Neural crest cell (in vitro differentiated cells): ENCODE measurements at places on chromosomes 2 and 18. TPM values are rescaled to one million over a fixed set of nuclear protein-coding genes. Genes with fewer than 3 reads are reported as not detected.

MOCOS gene
- 2.6 TPM in 2 replicates for total RNA-seq

LBX2 gene
- 0.28 TPM in 1 of 2 replicates, not detected in the other for total RNA-seq

GPR45 gene
- 0.30 TPM in 1 of 2 replicates, not detected in the other for total RNA-seq

TMEM178A gene
- total RNA-seq = 12.0 and 12.3 TPM in 2 replicates

AQP12A gene
- total RNA-seq = not detected in 2 replicates

EVA1A gene
- total RNA-seq = 3.6 and 3.8 TPM in 2 replicates

RAPGEF4 gene
- total RNA-seq = 1.7 TPM in 2 replicates

DOK6 gene
- total RNA-seq = 3.6 and 4.0 TPM in 2 replicates

INHA gene
- total RNA-seq = 0.50 TPM in 1 of 2 replicates, not detected in the other

DNA sequence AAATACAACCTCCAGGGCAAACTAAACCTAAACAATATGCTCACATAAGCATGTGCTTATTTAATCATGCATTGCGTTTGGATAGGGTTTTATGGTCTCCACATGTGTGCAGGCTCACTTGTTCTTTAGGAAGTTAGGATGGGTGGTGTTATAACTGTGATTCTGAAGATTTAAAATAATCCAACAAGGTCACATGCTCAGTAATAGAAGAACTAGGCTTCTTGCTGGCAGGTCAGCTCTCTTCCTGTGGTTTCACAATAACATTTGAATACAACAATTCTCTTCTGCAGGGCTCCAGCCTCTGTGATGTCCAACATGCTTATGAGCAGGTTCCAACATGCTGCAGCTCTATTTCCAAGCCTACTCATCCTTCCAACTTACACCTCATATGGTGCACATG is 84.0 kb downstream of the MYL12B start:
- no peak for DNase-seq

DNA sequence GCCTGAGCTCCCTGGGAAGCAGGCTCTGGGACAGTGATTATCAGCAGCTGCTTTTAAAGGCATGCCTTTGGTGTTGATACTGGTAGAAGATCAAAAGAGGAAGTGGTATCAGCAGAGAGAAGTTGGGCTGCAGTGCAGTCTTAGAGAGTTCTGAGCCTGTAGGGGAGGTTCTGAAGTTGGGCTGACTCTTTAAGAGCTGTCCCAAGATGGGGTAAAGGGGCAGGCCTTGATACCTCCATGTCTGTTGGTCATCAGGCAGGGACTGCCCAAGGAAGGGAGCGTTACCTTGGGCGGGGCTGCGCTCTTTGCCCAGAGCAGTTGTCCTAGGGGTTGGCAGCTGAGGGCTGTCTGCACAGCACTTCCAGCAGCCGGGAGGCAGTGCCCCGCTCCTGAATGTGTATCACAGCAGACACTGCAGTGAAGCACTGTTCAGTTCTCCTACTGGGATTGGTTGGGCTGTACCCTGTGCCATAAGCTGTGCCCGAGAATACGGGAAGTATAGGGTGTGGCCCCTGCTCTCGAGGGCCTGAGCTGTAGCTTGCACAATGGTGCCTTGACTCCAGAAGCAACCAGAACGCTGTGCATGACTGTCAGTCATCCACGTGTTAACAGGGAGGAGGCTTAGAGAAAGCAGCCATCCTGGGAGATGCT is 177.0 kb downstream of the CTIF start:
- no peak for DNase-seq

- no peak for DNase-seq
Measured at GRCh38 chr18:30920351-30920750, 122.2 kb downstream of the DSC3 start.

GRCh38 chr2:85799215-85799956 is 45.6 kb downstream of the ATOH8 start:
- no peak for DNase-seq

DNA sequence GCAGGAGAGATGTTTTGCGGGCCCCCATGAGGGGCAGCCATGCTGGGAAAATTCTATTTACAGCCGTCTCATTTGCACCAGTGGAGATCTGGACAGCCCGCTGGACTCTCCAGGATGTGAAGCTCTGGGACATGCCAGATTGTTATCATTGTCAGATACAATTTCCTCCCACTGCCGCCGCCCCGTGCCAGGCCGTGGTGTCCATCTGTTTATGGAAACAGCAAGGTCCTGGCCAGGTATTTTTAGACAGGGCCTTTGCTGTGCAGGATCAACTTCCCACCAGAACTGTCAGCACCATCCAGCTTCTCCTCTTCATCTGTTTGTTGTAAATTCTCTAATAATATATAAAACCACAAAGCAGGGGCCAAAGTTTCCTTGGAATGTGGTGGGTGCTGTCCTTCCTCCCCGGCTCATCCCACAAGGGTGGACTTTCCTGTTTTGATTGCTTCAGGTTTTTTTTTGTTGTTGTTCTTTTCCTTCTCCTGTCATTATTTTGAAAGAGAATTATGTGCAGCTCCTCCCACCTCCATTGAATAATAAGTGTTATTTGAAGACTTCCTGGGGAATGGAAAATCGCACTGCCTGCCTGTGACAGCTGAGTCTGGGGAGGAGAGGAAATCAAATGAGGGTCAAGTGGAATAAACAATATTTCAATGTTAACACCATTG is 398.1 kb downstream of the TNS1 start:
- DNase-seq = no peak

DNA sequence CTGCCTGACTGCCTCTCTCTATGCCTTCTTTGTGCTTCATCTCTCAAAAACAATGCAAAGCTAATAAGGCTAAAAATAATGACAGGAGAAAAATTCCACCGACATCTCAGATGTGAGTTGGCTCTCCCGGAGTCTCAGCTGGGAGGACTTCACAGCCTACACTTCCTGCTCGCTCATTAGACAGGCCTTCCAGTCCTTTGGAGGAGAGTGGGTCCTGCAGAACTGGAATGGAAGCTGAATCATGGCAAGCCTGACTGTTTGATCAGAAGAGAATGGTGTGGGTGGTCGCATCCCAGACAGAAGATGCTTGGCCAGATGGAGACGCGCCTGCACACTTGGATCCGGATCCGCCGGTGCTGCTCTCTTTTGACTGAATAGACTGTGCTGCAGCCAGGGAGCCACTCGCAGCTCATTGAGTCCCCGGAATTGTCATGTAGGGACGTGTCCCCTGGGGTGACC is 49.7 kb downstream of the TRIB2 start:
- DNase-seq = no peak

- DNase-seq = no peak
Measured at GRCh38 chr2:112062894-112063293, 7.8 kb downstream of the TMEM87B start.

GRCh38 chr18:6269660-6270332 is 144.9 kb downstream of the L3MBTL4 start:
- DNase-seq = no peak

GRCh38 chr2:197122821-197123220 is 187.8 kb downstream of the ANKRD44 start:
- no peak for DNase-seq

DNA sequence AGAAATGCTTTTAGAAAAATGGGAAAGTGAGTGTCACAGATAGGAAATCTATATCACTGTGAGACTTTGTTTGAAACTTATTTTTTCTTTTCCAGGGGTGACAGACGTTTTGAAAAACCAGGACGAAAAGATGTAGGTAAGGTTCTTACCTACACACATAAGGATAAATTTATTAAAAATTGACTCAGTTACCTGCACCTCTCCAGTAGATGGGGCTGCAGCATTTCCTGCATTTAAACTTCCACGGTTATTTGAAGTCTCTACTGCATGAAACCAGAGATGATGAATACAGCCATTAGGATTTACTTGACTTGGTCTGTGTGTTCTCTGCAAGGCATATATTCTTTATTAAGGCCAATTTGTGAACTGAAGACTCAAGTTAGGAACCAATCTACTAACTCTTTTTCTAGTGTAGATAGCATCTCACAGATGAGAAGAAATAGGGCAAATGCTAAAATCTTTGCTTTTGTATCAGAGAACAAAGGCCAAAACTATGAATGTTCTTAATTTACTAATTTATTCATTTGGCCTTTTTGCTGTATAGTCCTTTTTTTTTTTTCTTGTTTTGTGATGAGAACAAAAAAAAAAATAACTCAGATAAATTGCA is 15.0 kb downstream of the KCNJ13 start:
- no peak for DNase-seq

DNA sequence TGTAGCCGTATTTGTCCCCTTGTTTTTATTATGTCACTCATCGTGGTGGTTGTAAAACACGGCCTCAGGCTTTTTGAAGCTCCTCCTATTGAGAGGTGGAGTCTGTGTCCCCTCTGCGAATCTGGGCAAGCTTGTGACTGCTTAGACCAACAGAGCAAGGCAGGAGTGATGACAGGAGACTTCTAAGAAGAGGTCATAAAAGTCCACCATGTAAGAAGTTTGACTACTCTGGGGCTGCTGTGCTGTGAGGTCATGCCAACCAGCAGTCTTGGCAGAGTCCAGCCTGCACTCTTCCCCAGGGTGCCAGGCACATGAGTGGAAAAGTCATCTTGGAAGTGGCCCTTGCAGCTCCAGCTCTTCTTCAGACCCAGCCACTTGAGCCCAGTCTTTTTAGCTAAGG is 83.8 kb upstream of the SPTBN1 start:
- DNase-seq = no peak

- DNase-seq = no peak
Measured at GRCh38 chr2:75500633-75501032, 60.1 kb downstream of the EVA1A start.

- DNase-seq = no peak
Measured at GRCh38 chr2:143807671-143808070, 678.5 kb downstream of the ARHGAP15 start.

GRCh38 chr2:33291278-33292013 is 185.0 kb upstream of the RASGRP3 start:
- no peak for DNase-seq

GRCh38 chr2:219560037-219560892 is 11.1 kb downstream of the OBSL1 start:
- DNase-seq = no peak
